ENCODE measurements at places on chromosomes 7 and 10.

GRCh38 chr7:106034383-106034782 lies 71.3 kb downstream of the CDHR3 start:
- DNase-seq = no peak

GRCh38 chr10:102776779-102777456 lies 33.2 kb downstream of the WBP1L start:
- DNase-seq = no peak

GRCh38 chr7:80847027-80847426 lies 71.8 kb downstream of the SEMA3C start:
- no peak for DNase-seq

- no peak for DNase-seq
These were observed 40.2 kb upstream of the ATP6V0A4 start for GRCh38 chr7:138838166-138838565.

GRCh38 chr10:74925708-74926107 lies 99.3 kb downstream of the KAT6B start:
- DNase-seq = no peak

DNA sequence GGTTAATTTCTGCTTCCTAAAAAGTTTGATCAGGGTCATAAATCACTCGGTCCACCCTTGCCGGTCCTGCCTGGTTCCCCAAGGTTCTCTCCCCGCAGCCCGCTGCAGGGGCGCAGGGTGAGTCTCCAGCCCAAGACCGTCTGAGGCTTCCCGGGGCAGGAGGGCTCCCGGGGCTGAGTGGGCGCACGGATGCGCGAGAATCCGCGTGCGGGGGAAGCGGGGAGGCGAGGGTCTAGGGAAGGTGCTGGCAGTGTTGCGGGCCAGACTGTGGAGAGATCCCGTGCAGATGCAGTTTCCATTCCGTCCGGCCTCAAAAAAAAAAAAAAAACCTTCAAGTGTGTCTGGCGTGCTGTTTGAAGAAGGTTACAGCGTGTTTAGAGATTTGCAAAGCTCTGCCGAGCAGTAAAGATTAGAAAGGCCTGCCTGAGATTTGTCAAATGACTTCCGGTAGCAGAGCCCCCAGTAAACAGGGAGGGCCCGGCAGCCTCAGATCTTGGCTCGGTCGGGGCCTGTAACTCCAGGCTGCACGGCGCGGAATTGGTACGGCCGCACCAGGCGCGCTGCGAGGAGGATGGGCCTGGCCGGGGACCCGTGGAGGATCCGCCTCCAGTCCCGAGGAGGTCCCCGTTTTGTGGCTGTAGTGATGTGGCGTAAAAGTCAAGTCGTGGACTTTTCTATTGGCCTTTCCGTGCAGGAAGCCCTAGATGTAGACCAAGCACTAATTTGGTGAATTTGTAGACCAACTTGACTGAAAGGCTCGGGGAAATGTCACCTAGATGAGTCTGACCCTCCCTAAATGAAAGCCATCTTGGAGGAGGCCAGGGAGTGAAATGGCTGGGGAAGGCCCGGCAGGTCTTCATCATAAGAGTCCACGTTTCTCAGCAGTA lies 293.2 kb upstream of the NFE2L3 start:
- no peak for DNase-seq

DNA sequence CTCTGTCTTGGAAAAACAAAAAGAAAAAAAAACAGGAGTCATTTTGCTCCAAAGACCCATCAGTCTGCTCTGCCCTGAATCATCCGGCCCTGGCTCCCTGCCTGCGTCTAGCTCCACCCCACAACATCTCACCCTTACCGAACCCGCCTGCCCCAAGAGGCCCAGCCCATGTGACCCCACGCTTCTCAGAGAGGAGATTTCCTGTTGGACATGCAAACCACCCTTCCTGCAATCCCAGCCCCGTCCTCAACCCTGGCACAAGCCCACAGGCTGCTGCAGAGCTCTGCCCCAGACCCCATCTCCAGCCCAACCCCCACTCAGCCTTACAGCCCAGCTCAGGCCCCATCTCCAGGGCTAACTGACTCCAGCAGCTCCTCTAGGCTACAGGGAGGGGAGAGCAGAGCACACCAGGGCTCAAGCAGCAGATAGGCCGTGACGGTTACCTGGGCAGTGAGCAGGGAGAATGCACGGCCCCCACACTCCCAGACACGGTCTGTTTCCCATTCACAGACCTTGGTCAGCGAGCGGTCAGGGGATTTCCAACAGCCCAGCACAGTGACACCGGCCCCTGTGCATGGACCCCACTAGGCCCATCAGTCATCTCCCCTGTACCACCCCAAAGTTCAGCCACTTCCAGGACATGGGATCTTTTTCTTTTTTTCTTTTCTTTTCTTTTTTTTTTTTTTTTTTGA lies 69.9 kb upstream of the GTF2I start:
- DNase-seq = no peak

GRCh38 chr10:123530166-123530870 lies 135.8 kb upstream of the GPR26 start:
- DNase-seq = no peak

- DNase-seq = no peak
These were observed 6.4 kb downstream of the SH2B2 start for GRCh38 chr7:102292813-102293798.

- no peak for DNase-seq
These were observed 1494.9 kb upstream of the LRRTM3 start for GRCh38 chr10:65430979-65431378.

DNA sequence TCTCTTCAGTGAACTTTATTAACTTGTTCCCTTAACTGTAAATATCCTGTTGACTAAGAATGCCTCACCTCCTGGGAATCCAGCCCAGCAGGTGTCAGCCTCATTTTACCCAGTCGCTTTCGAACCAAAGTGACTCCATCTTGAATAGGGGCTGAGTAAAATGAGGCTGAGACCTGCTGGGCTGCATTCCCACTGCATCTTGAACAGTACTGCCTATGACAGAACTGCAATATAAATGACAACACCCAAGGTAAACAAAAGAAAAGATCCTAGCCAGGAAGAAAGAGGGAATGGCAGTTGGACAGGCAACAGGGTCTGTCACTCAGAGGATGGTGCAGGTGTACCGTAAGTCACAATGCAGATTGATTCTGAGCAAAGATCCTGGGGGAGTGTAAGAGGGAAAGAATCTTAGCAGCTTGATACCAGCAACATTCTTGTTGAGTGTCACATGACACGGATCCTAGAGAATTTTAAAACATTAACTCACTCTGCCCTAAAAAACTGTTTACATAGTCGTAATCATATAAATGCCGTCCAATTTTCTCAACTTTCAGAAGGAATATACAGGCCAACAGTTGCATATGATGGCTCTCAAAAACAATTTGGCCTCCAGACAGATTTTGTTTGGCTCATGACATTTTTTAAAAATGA lies 4.4 kb upstream of the FAM107B start:
- no peak for DNase-seq

DNA sequence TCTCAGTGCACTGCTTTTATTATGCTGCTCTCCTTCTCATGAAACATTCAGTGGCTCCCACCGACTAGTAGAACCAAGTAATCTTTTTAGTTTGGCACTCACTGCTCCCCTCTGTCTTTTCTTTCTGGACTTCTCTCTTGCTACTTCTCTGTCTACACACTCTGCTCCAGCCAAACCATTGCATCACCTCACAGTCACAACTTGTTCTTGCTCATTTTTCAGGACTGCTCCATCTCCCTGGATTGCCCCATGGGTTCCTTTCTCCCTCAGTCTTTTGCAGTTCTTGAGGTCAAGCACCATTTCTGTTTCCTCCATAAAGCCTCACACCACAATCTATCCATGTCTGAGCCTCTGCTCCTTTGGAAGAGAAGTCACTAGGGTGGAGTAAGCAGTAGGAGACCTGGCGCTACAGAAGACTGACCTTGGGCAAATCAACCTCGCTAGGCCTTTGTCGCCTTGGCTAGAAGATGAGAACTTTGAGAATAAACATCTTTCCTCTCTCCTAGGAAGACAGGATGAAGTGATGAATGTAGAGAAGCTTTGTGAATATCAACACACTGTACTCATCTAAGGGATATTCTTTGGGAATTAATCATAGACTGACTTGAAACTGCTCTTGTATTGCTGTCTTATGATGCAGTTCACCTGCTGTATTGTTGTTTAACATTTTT lies 186.2 kb downstream of the LRMDA start:
- DNase-seq = no peak

- DNase-seq = no peak
These were observed 10.1 kb upstream of the INPP5A start for GRCh38 chr10:132527339-132528063.

DNA sequence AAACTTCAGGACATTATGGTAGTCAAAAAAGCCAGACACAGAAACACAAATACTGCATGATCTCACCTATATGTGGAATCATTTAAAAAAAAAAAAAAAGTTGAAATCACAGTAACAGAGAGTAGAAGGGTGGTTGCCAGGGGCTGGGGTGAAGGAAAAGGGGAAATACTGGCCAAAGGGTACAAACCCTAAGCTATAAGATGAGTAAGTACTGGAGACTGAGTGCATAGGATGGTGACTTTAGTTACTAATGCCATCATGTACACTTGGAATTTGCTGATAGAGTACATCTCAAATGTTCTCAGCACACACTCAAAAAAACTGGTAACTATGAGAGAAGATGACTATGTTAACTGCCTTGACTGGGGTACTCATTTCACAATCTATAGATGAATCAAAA lies 39.9 kb downstream of the JCAD start:
- no peak for DNase-seq

DNA sequence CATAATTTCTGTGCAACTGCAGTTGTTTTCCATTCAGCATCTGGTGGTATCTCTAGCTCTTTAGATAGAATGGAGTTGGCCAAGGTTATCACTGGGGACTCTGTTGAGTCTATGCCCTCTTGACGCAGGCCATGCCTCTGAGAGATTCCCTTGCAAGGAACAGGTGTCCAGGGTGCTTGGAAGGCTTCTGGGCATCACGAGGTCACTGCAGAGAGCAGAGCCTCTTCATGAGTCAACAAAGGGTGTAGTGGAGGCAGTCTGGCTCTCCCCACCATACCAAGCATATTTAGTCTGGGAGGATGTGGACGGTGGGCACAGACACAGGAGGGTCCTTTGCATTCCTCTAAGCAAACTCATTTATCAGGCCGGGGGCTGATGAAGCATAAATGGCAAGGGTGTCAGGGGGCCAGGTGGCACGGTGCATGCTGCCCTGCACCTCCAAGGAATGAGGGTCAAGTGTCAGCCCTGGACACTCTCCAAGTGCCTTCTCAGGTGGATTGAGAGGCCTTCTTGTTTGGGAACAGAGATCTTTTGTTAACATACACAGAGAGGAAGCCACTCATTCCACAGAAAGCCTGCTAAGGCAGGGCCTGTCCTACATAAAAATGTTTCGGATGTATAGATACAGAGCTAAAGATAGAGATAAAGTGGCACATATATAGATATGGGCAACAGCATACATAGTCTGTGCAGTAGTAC lies 328.6 kb downstream of the INHBA start:
- DNase-seq = no peak

DNA sequence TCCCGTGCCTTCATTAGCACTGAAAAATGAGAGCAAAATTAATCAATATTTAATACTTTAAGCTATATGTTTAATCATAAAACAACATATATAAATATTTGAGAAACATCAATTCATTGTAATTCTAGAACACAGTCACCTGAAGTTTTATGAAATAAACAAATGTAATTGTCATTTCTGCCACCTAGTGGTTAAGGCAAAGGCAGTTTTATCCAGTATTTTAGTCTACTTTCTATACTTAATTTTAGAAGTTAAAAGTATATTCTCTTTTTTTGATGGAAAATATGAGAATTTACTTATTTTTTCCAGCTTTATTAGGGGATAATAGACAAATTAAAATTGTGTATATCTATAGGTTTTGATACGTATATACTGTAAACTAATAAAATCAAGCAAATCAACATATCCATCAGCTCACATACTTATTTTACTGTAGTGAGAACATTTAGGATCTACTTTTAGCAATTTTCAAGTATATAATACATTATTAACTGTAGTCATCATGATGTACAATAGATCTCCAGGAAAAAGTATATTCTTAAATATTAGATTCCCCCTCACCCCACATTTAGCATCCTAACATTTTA lies 16.9 kb downstream of the PCGF6 start:
- DNase-seq = peak; percentile 35

DNA sequence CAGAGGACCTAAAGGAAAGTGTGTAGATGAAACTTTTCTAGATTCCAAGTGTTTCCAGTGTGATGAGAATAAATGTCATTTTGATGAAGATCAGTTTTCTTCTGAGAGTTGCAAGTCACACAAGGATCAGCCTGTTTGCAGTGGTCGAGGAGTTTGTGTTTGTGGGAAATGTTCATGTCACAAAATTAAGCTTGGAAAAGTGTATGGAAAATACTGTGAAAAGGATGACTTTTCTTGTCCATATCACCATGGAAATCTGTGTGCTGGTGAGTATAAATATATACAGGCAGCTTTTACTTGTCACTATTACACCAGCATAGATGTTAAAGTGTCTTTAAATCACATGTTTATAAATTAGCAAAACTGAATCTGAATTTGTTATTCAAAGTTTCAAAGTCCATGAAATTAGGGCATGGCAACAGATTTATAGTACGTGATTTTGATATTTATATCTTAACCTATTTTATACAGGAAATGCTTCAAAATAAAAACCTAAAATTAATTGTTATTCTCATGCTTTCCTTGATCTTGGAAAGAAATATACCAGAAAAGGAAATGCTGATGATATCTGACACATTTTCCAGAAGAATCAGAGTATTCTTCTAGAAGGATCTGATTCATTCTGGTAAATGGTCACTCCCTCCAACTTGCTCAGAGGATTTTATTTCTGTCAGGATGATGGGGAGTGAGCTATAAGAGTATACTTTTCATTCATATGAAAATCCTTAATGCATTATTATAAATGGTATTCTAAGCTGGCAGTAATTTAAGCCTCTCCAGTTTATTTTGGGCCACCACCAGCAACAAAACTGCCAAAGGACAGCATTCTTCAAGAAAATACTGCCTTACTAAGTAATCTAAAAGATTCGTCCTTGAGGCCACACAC lies 71.4 kb downstream of the ITGB8 start:
- no peak for DNase-seq

DNA sequence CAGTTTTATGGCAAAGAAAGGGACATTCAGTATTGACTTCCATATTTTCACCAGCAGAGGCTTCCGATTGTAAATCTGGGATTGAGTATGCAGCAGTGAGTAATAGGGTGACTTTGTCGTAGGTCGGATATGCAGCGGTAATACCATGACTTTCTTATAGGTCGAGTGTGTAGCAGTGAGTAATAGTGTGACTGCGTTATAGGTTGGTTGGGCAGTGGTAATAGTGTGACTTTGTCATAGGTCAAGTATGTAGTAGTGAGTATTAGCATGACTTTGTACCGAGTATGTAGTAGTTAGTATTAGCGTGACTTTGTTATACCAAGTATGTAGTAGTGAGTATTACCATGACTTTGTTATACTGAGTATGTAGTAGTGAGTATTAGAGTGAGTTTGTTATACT lies 268.2 kb upstream of the ADARB2 start:
- DNase-seq = no peak

DNA sequence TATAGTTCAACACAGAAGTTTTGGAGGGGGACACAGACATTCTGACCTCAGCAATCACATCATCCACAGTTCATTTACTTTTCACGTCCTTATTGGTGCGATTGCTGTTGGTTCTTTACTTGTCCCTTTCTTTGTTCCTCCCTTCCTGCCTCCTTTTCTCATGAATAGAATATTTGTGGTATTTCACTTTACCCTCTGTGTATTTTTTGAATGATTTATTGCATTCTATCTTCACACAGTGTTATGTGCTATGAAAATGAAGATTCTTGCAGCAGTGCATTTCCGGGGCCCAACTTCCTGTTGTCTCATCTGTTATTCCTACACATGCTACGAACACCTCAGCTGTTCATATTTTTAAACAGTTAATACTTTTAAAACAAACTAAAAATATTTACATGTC lies 179.6 kb downstream of the ZMYND11 start:
- peak; percentile 52 for DNase-seq

- DNase-seq = no peak
These were observed 12.0 kb downstream of the JAZF1 start for GRCh38 chr7:28168393-28169158.

- DNase-seq = no peak
These were observed 72.8 kb downstream of the PRKCQ start for GRCh38 chr10:6507311-6507710.

Measured in T-helper 2 cell (primary cell).